ENCODE measurements at places on chromosomes 3 and 15. TPM values are rescaled to one million over a fixed set of nuclear protein-coding genes. Genes with fewer than 3 reads are reported as not detected.

ECE2 gene
- total RNA-seq = not detected

ADGRG7 gene
- not detected for total RNA-seq

DNA sequence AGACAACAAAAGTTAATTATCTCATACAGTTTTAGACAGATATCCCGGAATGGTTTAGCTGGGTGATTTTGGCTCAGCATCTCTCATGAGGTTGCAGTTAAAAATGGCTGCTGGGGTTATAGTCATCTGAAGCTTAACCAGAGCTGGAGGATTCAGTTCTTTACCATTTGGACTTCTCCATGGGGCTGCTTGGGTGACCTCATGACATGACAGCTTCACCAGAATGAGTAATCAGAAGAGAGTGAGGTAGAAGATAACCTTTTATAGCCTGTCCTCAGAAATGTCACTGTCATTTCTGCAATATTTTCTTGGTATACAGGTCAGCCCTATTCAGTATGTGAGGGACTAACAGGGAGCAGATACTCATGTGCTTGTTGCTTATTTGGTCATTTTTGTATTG lies 30.9 kb downstream of the TFG start:
- no peak for DNase-seq

GRCh38 chr3:164458986-164459385 lies 619.3 kb downstream of the SI start:
- DNase-seq = no peak

ANKUB1 gene
- not detected for total RNA-seq

DNA sequence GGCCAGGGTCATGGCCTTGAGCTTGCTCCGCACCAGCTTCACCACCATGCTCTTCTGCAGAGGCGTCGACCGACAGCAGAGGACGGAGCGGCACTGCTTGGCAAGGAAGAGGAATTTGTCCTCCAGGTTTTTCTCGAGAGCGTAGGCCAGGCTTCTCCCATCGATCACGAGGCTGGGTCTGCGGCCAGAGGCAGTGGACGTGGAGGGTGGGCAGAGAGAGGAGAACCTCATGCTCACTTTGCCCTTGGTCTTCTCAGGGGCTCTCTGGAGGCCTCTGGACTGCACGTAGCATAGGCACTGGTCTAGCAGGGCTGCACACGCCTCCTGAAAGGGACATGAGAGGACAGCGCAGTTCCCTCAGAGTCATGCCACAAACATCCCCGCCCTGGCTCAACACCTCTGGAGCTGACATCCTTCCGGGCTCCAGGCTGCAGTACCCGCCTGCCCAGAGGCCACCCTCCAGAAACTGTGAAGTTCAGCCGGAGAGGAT lies 168.3 kb downstream of the ATP10A start:
- peak; percentile 25 for DNase-seq

FBXO40 gene
- not detected for total RNA-seq

DNA sequence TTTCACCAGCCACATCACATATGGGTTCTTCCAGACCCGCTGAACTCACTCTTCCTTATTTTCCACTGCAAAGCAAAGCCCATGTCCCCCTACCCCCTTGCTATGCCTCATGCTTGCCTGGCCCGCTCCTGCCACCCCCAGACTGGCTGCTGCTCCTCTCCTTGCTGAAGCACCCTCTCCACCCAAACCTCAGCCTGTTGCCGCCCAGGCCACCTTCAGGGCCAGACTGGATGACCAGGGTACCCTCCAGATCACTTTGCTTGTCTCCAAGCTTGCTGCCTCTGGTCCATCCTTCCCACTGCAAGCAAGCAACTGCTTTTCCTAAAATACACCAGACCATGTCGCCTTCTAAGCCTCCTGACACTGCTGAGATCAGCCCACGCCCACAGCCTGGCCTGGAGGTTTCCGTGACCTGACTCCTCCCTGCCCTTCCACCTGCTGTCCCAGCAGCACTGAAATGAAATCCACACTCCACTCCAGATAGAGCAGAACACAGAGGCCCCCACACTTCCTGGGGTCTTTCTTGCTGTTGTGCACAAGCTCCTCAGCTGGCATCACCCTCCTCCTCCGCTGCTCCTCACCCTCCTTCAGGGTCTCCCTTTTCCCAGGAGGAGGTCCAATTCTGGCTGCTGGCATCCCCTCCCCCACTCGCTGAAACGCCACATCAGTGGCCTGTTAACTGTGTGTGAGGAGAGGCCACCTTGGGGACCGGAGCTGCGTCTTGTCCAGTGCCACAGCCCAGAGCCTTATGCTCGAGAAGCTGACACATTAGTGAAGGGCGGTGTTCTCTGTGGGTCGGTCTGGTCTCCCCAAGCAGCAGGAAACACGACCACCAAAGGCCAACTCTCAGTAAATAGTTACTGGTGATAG lies 99.1 kb downstream of the ADCY5 start:
- DNase-seq = no peak

DNA sequence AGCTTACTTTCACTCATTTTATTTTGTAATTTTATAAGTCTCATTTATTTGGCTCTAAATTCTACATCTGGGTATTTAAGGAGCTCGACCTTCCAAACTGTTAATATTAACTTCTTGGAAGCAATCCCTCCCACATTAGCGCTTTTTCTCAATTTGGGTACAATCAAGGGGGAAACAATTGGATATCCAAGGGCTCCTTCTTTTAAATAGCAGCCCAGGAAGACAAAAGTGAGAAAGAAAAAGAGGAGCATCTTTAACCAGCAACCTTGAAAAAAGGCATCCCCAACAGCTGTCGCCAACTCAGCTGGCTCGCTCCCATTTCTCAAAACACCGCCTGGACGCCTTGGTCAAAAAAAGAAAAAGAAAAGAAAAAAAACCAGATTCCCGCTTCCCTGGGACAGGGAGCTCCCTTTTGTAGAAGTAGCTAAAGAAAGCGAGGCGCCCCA lies 873 bp downstream of the C3orf70 start:
- no peak for DNase-seq

GREM1 gene
- 21.3 TPM for total RNA-seq

- no peak for DNase-seq
Measured at GRCh38 chr3:46435081-46435726, 28.1 kb downstream of the CCRL2 start.

FMN1 gene
- total RNA-seq = 33.1 TPM

DNA sequence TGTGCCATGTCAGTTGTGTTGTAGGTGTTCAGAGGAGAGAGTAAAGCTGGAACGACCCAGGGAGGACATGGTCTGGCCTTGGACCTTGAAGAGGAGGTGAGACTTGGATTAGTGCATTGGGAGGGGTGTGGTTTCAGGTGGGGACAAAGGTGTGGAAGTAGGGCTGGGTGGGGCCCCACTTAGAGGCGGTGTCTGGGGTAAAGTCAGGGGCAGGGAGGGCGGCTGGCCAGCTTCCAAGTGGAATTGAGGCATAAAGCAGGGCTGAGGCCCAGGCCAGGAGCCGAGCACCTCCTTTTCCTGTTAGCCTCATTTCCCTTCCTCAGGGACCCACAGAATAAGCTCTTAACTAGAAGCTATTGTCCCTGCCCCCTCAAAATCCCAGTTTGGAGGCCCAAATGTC lies 36.2 kb upstream of the FLNB start:
- DNase-seq = no peak

- DNase-seq = no peak
Measured at GRCh38 chr3:68706536-68706935, 225.8 kb downstream of the TAFA4 start.

DNA sequence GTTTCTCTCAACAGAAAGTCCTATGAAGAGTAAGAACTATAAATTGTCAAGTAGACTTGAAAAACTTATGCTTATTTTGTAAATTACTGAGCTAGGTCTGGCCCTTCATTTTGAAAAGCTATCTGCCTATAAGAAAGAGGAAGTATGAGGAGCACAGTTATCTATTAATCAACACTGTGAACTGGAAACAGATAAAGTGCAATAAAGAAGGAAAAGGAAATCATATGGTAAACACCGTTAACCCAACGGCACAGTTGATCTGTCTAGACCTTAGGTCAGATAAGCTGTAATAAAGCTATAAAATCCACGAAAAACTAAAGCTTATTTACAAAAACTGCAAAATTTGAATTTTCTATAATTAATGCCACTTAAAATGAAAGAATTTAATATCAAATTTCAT lies 242.5 kb downstream of the ZBTB20 start:
- DNase-seq = no peak

CCDC39 gene
- total RNA-seq = 0.33 TPM

TGM5 gene
- total RNA-seq = 2.7 TPM

DNA sequence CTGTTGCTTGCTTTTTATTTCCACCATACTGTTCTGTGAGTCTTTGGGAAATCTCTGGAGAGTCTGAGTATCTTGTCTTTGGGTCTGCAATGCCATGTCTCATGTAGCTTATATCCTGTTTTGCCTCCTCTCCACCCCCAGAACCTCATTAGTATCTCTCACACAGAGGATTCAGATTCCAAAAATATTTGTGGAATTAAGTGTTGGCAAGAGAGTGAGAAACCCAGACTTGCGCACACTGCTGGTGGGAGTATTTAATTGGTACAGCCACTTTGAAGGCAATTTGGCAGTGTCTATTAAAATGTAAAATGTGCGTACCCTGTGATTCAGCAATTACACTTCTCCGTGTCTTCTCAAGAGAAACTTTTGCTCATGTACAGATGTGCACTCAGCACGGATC lies 68.6 kb downstream of the ZNF621 start:
- no peak for DNase-seq

FBLN2 gene
- total RNA-seq = 43.5 TPM

DNA sequence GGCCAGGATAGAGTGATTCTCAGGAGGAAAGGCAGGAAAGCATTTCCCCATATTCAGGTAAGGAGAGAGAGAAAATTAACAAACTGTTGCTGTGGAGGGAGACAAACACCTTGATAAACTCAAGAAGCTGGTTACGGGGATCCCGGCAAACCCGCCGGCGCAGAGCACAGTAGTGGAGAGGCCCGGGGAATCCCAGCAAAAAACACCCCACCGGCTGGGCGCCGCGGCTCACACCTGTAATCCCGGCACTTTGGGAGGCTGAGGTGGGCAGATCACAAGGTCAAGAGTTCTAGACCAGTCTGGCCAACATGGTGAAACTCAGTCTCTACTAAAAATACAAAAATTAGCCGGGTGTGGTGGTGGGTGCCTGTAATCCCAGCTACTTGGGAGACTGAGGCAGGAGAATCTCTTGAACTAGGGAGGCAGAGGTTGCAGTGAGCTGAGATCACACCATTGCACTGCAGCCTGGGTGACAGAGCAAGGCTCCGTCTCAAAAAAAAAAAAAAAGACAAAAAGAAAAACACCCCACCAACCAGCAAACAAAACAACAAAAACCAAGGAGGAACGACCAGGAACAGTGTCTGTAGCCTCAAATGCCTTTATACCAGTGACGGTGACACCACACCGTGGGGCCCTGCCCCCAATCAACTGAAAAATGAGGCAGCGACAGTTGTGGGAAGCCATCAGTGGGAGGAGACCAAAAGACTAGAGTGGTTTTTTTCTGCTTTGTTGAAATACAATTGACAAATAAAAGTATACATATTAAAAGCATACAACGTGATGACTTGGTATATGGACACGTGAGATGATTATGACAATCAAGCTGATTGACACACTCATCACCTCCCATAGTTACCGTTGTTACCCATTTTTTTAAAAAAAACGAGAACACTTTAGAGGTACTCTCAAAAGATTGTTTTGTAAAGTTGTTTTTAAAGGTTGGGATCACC lies 40.2 kb upstream of the IDH2 start:
- DNase-seq = no peak

GRIP2 gene
- total RNA-seq = 0.88 TPM

CEP97 gene
- 12.1 TPM for total RNA-seq

DNA sequence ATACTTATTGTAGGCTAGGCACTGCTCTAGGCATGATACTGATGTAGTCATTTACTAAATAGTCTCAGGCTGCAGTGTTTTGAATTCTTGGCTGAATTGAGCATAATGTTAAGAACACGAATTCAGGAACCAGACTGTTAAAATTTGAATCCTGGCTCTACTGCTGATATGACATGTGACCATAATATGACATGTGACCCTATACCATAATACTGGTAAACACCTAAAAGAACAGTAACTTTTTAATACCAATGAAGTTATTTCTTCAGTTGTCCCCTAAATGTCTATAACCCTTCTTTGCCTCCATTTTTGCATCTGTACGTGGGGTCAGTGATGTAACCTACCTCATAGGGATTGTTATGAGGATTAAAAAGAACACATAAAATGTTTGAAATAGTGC lies 18.1 kb downstream of the TBC1D23 start:
- DNase-seq = no peak

DNA sequence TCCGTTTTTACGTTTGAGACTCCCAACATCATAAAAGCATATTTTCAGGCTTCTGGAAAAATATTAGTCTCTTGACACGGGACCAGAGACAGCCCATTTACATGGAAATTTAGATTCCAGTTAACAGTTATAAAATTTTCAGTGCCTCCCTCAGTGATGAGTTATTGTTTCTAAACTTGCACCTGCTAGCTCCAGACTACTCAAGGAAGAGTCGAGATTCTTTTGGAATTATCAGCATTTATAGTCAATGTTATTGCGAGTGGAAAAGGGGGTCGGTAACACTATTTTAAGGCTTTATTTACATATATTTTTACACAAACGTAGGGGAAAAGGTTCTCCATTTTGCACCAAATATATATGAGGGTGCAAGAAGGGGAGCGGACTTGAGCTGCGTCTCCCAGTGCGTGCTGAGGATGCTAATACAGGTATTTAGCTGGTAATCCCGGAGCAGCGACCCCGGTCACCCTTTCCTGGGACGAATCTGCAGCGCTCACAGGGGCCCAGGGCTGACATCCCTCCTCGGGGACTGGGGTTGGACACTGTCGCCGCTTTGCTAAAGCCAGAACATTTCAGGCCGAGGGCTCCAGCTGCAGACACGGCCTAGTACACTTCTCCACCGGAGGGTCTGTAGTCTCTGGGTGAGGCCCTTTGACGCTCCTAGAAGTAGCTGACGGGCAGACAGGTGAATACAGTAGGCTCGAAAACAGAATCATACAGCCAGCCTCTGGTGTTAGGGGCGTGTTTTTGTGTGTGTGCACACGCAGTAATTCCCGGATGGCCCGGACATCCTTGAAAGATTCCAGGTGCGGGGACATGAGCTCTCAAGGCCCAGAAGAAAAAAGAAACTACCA lies 729 bp upstream of the ZBTB11 start:
- DNase-seq = no peak

- no peak for DNase-seq
Measured at GRCh38 chr15:53447053-53447574, 312.3 kb downstream of the WDR72 start.

- no peak for DNase-seq
Measured at GRCh38 chr15:71261909-71262308, 146.6 kb downstream of the THSD4 start.

DNA sequence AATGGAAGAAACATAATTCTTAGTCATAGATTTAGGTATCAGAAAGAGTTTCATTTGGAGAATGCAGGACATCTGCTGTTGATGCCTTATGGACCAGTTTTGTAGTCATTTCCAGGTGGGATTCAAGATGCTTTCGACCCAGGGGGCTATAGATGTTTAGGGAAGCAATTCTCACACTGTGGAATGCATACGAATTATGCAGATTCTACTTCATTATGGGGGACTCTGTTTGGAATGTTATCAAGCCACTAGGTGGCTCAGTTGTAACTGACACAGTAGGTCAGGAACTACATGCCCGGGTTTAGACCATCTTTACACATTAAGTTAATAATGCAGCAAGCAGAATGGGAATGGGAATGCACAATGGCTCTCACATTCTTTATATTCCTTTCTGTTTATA lies 1359.8 kb downstream of the ZPLD1 start:
- no peak for DNase-seq

Measured in breast epithelium (tissue), 4 donors.